Astrocyte (in vitro differentiated cells and primary cell): ENCODE measurements at places on chromosomes 3 and 15.

GRCh38 chr15:27358751-27359434 is 387.9 kb downstream of the GABRG3 start:
- no peaks in the 10 kb centered on the region for H3K27me3 ChIP-seq
- no peaks in the 10 kb centered on the region for H3K4me1 ChIP-seq
- no peak overlapping the region for H3K27ac ChIP-seq
- H3K4me3 ChIP-seq: no peak overlapping the region
- no peaks in the 10 kb centered on the region for H3K36me3 ChIP-seq

DNA sequence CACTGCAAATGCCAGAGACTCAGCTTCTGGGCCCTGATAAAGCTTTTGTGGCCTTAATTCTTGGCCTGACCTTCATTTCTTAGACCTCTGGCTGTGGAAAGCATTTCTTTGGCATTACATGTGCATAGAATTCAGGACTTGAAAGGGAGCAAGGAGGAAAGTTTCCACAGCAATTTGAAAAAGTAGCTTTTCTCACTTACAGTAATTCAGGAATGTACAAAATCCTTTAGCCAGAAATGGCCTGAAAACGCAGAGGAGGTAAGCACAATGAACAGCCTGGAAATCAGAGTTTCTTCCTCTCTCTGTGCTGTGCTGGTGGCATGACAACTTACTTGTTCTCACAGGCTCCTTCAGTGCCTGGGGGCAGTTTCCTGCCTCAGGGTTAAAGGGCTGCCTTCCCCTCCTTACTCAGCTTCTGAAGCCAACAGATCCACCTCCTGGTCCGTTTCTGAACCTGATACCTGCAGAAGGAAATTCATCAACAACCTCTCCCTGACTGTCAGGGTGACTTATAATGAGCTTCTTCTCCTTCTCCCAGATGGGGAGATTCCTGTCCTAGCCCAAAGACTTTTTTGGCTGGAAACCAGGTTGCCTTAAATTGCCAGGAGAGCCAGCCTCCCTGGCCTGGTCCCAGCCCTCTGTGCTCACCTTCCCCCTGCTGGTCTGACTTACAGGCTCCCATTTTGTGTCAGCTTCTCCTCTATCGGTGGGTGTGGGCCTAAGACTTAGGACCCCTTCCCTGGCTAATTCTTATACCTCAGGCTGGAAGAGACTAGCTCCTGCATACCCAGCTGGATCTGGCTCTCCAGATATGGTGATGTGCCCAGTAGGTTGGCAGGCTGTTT is 102.3 kb downstream of the MYRIP start:
- H3K4me3 ChIP-seq: no peak overlapping the region
- peak; percentile 77 for DNase-seq
- H3K27me3 ChIP-seq: no peaks in the 10 kb centered on the region
- no peaks in the 10 kb centered on the region for H3K36me3 ChIP-seq
- H3K4me1 ChIP-seq: peaks cover 14% of the 10 kb centered on the region
- H3K27ac ChIP-seq: peak overlapping the region; percentile 49

DNA sequence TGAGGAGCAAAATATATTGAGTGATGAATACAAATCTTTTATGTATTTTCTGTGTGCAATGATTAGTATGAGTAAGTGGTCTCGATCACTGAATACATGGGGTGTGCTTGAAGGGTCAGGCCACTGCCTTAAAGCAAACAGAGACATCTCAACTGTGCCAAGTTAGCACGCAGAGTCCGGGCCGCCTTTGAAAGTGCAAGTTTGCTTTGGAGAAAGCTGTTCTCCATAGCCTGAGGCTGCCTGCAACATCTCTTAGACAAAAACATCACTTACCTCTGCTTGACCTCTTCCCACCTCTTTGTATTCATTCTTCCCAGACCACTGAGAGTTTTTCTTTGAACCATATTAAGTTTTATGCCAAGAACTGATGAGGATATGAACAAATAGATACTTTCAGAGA is 267.0 kb downstream of the ZBTB20 start:
- peak; percentile 34 for DNase-seq
- no peak overlapping the region for H3K27ac ChIP-seq
- peaks cover 25% of the 10 kb centered on the region for H3K4me1 ChIP-seq
- no peak overlapping the region for H3K4me3 ChIP-seq
- H3K36me3 ChIP-seq: no peaks in the 10 kb centered on the region

DNA sequence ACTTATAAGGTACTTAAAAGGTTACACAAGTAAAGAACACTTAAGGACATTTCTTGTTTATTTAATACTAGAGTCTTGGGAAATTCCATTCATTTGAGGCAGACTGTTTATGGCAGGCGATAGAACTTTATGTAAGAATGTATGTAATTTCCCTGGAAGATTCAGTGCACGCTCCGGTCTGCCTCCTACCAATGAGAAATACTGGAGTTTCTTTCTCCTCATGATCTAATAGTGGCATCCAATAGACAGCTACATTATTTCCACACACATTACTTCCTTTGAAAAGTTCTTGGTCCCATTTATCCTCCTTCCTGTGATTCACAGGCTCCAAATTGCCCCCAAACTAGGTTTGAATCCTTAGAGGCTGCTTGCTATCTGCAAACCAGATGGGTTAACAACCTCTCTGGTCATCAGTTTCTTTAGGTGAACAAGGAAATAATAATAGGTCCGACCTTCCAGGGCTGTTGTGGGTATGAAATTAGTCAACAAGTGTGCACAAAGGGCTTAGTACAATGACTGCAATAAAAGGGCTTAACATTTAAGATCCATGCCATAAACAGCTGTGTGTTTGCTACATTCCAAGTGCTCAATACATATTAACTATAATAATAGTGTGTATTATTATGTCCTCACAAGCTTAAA is 30.7 kb downstream of the EIF4E3 start:
- H3K4me1 ChIP-seq: peaks cover 21% of the 10 kb centered on the region
- H3K27ac ChIP-seq: no peak overlapping the region
- DNase-seq: peak; percentile 68
- no peak overlapping the region for H3K4me3 ChIP-seq
- H3K27me3 ChIP-seq: no peaks in the 10 kb centered on the region

GRCh38 chr3:20669675-20670074 is 483.7 kb upstream of the SGO1 start:
- H3K27me3 ChIP-seq: no peaks in the 10 kb centered on the region
- no peak overlapping the region for H3K27ac ChIP-seq
- H3K4me3 ChIP-seq: no peak overlapping the region
- H3K4me1 ChIP-seq: peaks cover 8% of the 10 kb centered on the region
- no peaks in the 10 kb centered on the region for H3K36me3 ChIP-seq

- no peaks in the 10 kb centered on the region for H3K4me1 ChIP-seq
- H3K36me3 ChIP-seq: no peaks in the 10 kb centered on the region
- H3K4me3 ChIP-seq: no peak overlapping the region
- no peak for DNase-seq
Measured at GRCh38 chr3:126552688-126553283, 5.9 kb downstream of the C3orf22 start.

DNA sequence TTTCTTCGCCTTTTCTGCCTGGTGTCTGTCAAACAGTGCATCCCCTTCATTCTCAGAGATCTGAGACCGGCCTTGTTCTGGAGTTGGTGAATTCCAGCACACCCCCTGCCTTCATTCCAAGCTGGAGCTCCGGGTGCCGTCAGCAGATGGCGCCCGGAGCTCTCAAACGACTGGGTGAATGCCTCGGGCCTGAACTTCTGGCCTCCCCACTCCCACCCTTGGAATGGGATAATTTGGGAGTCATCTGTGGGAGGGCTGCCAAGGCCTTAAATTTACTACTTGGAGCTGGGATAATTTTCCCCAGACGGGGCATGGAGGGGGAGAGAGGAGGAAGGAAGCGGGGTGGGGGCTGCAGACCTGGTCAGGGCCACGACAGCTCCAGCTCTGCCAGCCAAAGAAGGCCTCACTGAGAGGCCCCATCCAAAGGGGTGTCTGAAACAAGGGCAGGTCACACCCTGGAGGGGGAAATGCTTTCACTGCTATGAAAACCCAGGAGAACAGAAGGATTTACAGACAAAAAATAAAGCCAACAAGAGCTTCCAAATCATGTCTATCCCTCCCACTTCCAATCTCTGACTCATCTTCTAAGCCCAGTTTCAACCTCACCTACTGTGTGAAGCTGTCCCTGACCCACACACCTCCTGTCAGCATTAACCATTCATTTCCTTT is 187.9 kb downstream of the OPA1 start:
- peak; percentile 71 for DNase-seq
- H3K4me3 ChIP-seq: no peak overlapping the region
- H3K27ac ChIP-seq: peak overlapping the region; percentile 49
- peaks cover 33% of the 10 kb centered on the region for H3K4me1 ChIP-seq

DNA sequence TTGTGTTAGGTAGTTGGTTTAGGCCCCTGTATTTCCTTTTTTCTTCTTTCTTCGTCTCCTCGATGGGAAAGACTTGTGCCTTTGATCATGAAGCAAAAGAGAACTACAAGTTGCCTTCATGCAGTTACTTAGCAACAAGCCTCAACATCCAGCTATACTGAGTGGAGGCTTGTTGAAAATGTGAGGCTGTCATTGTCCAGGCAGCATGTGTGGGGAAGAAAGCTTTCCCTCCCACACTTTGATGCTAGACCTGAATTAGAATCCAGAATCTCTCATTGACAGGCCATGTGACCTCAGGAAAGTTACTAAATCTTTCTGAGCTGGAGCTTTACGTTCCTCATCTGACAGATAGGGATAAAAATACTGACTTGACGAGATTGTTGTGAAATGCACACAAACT is 23.7 kb downstream of the IFT122 start:
- no peak overlapping the region for H3K27ac ChIP-seq
- no peak for DNase-seq
- no peaks in the 10 kb centered on the region for H3K27me3 ChIP-seq

GRCh38 chr3:64161481-64161952 is 63.7 kb downstream of the PRICKLE2 start:
- H3K36me3 ChIP-seq: peaks cover 32% of the 10 kb centered on the region
- no peak for DNase-seq
- no peaks in the 10 kb centered on the region for H3K27me3 ChIP-seq
- peaks cover 28% of the 10 kb centered on the region for H3K4me1 ChIP-seq
- H3K27ac ChIP-seq: no peak overlapping the region

- H3K4me3 ChIP-seq: no peak overlapping the region
- no peaks in the 10 kb centered on the region for H3K27me3 ChIP-seq
- no peak for DNase-seq
- H3K27ac ChIP-seq: no peak overlapping the region
Measured at GRCh38 chr3:149744151-149744550, 8.1 kb downstream of the COMMD2 start.

- H3K36me3 ChIP-seq: no peaks in the 10 kb centered on the region
- DNase-seq: no peak
- no peak overlapping the region for H3K27ac ChIP-seq
- H3K4me3 ChIP-seq: no peak overlapping the region
Measured at GRCh38 chr15:31456354-31457060, 129.9 kb downstream of the KLF13 start.

- DNase-seq: peak; percentile 82
- H3K36me3 ChIP-seq: no peaks in the 10 kb centered on the region
- no peak overlapping the region for H3K4me3 ChIP-seq
- H3K27ac ChIP-seq: peak overlapping the region; percentile 15
Measured at GRCh38 chr3:115766587-115767482, 143.5 kb downstream of the GAP43 start.

GRCh38 chr3:44416031-44417030 is 61.1 kb downstream of the ZNF445 start:
- no peaks in the 10 kb centered on the region for H3K4me1 ChIP-seq
- DNase-seq: no peak
- H3K27ac ChIP-seq: no peak overlapping the region

DNA sequence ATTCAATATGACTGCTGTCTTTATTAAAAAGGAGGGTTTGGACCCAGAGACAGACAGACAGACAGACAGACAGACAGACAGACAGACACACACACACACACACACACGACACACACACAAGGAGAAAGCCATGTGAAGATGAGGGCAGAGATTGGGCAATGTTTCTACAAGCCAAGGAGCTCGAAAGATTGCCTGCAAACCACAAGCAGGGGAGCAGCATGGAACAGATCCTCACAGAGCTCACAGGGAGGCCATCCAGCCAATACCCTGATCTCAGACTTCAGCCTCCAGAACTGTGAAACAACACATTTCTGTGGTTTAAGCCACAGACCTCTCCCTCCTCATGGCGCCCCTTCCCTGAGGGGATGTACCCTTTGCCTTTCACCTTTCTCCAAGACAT is 35.8 kb upstream of the ABHD2 start:
- H3K4me3 ChIP-seq: no peak overlapping the region
- H3K4me1 ChIP-seq: peaks cover 15% of the 10 kb centered on the region
- H3K36me3 ChIP-seq: no peaks in the 10 kb centered on the region
- H3K27ac ChIP-seq: peak overlapping the region; percentile 97
- H3K27me3 ChIP-seq: no peaks in the 10 kb centered on the region

DNA sequence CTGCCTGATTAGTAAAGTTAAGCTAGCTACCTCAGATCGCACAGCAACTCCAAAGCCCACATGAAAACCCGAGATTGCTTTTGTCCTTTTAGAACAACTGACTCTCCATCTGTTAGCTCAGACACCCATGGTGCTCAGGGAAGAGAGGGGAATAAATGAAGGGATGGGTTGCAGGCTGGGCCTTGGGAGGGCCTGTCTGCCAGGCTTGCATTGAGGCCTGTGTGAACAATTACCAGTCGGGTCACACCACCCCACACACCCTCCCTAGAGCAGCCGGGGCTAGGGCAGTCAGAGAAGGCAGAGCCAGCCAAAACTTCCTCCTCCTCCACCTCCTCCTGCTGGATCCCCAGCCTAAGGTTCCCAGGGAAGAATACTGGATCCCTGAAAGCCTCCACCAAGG is 8.8 kb upstream of the PRKAR2A start:
- H3K4me3 ChIP-seq: no peak overlapping the region
- no peak overlapping the region for H3K27ac ChIP-seq
- H3K4me1 ChIP-seq: no peaks in the 10 kb centered on the region
- H3K36me3 ChIP-seq: no peaks in the 10 kb centered on the region

GRCh38 chr15:89433686-89434085 is 62.7 kb downstream of the RHCG start:
- no peak for DNase-seq
- H3K36me3 ChIP-seq: no peaks in the 10 kb centered on the region
- H3K27me3 ChIP-seq: peaks cover 36% of the 10 kb centered on the region
- H3K27ac ChIP-seq: no peak overlapping the region
- peaks cover 5% of the 10 kb centered on the region for H3K4me1 ChIP-seq
- no peak overlapping the region for H3K4me3 ChIP-seq

DNA sequence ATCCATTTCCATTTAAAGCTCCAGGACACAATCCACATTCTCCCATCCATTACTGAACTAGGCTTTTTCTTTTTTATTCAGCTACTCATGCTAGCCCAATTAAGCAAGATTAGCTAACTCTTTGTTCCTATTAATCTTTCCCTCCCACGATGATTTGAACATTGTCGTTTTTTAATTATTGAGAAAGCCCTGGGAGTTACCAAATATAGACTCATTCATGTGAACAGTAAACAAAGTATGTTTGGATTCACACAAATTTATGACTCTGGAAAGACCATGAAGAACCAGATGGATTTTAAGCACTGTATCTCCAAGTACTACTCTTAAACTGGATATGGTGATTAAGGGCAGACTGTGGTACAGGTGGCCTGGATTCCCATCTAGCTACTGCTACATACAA is 82.2 kb downstream of the STRIT1 start:
- DNase-seq: no peak
- H3K4me1 ChIP-seq: no peaks in the 10 kb centered on the region
- no peaks in the 10 kb centered on the region for H3K36me3 ChIP-seq
- no peaks in the 10 kb centered on the region for H3K27me3 ChIP-seq
- no peak overlapping the region for H3K27ac ChIP-seq
- no peak overlapping the region for H3K4me3 ChIP-seq

- H3K27ac ChIP-seq: no peak overlapping the region
- peaks cover 8% of the 10 kb centered on the region for H3K4me1 ChIP-seq
- no peak overlapping the region for H3K4me3 ChIP-seq
- DNase-seq: peak; percentile 58
- no peaks in the 10 kb centered on the region for H3K36me3 ChIP-seq
Measured at GRCh38 chr15:77187751-77188464, 117.0 kb upstream of the TSPAN3 start.

GRCh38 chr3:39501968-39502837 is 34.7 kb downstream of the MOBP start:
- no peak overlapping the region for H3K27ac ChIP-seq
- H3K4me1 ChIP-seq: no peaks in the 10 kb centered on the region
- H3K27me3 ChIP-seq: peaks cover 31% of the 10 kb centered on the region
- DNase-seq: no peak
- no peak overlapping the region for H3K4me3 ChIP-seq
